ENCODE measurements at places on chromosomes 1 and 21.
A peak's percentile ranks its signal among the peaks of the same experiment; 100 is the strongest.

- DNase-seq, result no peak
These were observed 42.2 kb upstream of the BCAR3 start for GRCh38 chr1:93723733-93724270.

- no peak for DNase-seq
These were observed 94.8 kb downstream of the OMA1 start for GRCh38 chr1:58451560-58452191.

DNA sequence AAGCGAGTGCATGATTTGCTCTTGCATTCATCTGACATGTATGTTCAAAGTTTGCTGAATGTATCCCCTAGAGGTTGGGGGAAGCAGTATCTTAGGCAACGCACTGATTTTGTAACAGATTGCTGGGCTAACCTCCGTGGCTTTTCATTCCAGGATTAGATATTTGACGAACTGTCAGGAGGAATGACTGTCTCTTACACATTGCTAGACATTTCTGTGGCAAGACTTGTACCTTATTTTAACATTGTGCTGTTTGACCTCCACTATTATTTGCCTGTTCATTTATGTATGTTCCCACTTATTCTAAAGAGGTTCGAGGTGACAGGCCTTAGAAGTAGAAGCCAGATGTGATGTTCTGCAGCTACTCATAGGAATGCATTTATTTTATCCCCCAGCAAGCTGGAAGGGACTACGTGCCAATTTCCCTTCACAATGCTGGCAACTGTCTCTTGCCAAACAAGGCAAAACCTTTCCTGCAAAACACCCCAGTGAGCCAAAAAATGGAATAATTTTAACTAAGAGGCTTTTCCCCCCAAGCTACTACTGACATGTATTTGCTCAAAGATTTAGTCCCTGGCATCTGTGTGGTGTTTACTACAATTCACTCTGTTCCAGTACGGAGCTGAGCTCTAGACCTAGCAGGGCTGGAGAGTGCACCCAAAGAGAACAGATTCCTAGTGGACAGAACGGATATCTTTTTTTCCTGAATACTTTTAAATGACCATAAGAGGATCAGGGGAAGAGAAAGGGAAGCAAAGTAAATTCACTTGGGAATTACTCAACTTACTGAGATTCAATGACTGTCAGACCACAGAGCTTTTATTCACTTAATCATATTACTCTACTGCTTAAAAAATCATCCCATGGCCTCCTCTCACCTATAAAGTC lies 646.2 kb downstream of the SMYD3 start:
- DNase-seq, result no peak

GRCh38 chr1:92536211-92536979 lies 49.7 kb upstream of the GFI1 start:
- DNase-seq, result no peak

DNA sequence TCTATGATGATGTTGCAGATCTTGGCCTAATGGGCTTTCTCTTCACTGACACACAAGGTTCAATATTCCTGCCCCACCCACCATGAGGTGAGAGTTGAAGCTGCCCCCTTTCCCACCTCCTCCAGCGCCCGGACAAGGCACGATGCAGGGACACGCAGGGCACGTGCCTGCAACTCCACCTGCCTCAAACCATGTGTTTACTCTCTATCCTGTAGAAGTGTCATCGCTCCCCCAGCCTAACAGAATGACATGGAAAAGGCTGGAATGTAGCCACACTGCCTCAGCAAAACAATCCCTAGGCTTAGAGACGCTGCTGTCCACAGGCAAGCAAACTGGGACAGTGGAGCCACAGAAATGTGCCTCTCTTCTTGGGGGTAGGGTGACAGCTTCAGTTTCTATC lies 92.9 kb upstream of the SOD1 start:
- DNase-seq, result no peak

GRCh38 chr1:107110326-107110725 lies 30.5 kb upstream of the NTNG1 start:
- no peak for DNase-seq

GRCh38 chr1:92447033-92447681 lies 39.6 kb downstream of the GFI1 start:
- DNase-seq, result no peak

DNA sequence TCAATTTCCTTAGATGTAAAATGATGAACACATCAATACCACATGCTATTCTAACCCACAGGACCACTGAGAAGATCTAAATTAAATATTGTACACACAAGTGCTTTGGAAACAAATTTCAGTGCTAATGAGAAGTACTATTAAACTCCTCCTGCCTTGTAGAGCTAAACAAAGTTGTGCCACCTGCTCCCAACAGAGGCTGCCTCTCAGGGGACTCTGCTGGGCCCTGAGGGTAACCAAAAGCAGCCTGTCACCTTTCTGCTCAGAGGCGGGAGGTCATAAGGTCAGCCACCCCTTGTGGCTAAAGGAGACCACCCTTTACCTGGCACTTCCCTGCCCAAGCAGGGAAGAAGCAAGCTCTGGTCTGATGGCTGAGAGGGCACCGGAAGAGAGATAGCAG lies 6.3 kb downstream of the SLC9A1 start:
- no peak for DNase-seq

- no peak for DNase-seq
These were observed 183.1 kb downstream of the LMX1A start for GRCh38 chr1:165173409-165173808.

DNA sequence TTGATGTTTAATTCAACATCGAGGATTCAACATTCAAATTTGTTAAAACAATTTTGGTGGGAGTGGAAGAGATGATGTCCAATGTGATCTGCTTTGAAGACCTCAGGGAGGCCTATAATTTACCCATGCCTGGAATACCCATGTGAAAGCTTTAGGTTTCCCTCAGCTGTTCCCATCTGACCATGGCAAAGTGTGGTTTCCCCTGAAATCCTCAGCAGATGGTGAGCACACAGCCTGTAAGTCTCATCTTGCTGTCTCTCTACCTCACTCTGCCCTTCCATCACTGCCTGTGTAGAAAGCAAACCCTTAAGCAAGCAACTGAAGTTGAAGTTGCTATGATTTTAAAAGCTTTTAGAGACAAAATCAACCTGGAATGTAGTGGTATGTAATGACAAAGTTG lies 80.1 kb upstream of the ATF3 start:
- no peak for DNase-seq

DNA sequence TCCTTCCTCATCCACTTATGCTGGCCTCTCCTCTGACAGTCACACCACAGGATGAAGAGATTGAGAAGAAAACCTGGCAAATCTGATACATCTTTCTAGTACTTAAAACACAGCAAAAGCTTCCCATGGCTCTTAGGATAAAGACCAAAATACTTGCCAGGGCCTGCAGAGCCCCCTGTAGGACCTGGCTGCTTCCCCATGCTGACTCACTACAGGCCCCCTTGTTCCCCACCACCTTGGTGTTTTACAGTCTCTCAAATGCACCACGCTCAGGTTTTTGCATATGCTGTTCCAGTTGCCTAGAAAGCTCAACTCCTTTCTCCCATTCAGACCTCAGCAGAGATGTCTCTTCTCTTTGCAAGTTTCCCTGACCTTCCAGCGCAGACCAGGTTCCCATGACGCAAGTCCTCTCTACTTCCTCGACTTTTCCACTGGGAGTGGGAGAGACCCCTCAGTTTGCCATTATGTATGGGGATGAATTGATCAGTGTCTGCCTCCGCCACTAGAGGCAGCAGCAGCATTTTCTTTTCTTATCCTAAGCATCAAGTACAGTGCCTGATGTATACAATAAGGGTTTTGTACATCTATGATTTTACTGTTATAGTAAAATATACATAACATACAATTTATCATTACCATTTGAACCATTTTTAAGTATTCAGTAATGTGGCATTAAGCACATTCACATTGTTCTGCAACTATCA lies 113.8 kb upstream of the C8B start:
- no peak for DNase-seq

DNA sequence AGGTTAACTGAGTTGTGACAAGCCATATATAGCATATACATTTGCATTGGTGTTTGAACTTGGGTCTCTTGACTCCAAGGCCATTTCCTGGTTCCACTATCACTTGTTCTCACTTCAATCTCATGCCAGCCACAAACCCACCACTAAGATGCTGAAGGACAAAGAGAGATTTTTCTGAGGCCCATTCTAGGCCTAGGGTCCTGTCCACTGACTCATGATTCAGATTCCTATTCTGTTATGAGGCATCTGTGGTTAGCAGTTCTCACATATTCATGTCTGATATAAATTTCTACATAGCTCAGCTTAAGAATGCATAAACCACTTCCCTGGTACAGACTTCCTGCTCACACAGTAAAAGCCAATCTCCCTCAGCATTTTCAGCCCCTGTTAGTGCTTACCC lies 326.1 kb upstream of the BEND5 start:
- DNase-seq, result no peak

DNA sequence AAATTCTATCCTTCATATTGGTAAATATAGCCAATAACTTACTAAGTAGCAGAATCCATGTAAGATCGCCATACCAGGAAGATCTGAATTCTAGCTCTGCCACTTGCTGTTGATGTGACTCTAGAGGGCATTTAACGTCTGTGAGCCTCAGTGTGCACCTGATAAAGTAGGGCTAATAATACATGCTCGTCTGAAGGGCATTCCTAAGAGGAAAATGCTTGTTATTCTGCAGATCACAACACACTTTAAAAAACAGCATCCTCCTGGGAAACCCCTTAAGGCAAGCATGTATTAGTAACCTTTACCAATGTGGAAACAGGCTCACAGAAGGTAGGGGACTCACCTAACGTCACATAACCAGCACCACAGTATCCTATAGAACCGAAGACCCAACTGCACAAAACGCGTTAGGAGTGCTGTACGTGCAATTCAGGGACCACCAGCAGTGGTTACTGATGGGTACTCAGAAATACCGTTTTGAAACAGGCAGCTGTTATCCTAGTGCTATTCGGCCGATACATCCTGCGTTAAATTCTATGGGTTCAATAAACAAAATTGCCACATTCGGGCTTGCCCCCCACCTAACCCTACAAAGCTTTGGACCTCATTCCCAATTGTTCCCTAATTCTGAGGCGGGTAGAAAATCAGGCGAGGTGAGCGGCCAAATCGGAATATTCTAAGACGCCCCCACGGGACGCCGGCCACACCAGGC lies 758 bp downstream of the DEPDC1 start:
- DNase-seq, result no peak

- DNase-seq, result no peak
These were observed 381 bp upstream of the KLHL20 start for GRCh38 chr1:173714441-173714758.

- DNase-seq, result no peak
These were observed 2.9 kb upstream of the GPX7 start for GRCh38 chr1:52599236-52599635.

DNA sequence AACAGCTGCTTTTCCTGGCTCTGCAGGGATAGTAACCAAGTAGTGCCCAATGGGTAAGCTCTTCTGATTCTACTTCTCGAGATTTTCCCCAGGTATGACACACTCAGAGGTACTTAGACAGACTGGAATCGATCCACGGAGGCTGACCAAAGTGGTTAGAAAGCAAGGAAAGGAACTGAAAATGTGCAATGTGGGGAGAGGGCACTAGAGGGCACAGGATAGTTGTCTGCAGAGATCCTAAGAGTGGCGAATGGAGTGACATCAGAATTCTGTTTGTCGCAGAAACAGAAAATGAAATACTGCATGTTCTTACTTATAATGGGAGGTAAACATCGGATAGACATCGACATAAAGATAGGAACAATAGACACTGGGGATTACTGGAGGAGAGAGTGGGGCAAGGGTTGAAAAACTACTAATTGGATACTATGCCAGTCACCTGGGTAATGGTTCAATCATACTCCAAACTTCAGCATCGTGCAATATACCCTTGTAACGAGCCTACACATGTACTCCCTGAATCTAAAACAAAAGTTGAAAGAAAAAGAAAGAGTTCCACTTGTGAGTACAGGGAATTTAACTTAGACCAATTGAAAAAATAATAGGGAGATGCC lies 23.3 kb downstream of the CYP2J2 start:
- peak; percentile 10 for DNase-seq

GRCh38 chr1:208030288-208031091 lies 119.6 kb upstream of the CD34 start:
- DNase-seq, result no peak

- no peak for DNase-seq
These were observed 4.5 kb downstream of the ADPRS start for GRCh38 chr1:36093226-36093625.

GRCh38 chr1:165367375-165367993 lies 11.0 kb upstream of the LMX1A start:
- DNase-seq, result peak; percentile 87

GRCh38 chr1:217494767-217495166 lies 136.1 kb downstream of the GPATCH2 start:
- DNase-seq, result no peak

GRCh38 chr1:212355230-212355969 lies 59.3 kb downstream of the PACC1 start:
- no peak for DNase-seq

DNA sequence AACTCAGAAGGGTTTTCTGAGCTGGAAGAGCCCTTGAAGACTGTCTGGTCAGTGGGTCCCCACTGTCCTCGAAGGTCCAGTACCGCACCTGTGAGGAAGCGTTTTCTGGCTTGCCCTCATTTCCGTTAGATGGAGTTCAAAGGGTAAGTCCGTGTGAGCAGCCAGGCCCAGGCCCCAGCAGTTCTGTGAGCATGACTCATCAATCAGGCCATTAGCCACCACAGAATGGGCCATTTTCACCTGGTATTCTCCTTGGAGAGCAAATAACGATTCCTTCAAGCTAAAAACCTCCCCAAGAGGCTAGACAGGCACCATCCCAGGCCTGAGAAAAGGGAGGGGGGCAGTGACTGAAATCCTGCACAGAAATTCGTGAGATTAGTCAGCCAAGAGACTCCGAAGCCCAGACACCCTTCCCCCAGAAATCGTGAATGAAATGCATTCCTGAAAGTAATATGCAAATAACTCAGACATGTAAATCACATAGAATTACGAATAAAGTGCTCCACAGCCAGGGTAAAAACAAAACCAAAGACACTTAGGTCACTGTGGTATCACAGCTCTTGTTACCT lies 66.0 kb downstream of the BCAR3 start:
- peak; percentile 62 for DNase-seq

- peak; percentile 38 for DNase-seq
These were observed 7.0 kb upstream of the TFF1 start for GRCh38 chr21:42373196-42373907.

DNA sequence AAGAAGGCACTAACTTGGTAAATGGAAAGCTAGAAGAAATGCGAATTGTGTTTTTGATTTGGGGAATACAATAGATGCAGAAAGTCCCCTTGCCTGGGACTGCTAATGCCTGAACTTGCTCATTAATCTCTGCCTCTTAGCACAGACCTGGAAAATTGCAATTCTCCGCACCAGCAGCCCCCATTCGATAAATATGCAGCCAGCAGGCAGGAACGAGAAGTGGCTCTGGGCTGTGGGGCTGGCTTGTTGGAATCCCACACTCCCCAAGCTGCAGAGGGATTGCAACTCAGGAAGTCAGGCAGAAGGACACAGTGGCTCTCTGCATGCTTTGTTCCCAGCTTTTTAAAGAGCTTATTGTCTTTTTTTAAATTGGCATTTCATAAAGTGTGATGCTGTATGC lies 51.3 kb downstream of the PCP4 start:
- no peak for DNase-seq

GRCh38 chr1:43978264-43978550 lies 803 bp upstream of the B4GALT2 start:
- no peak for DNase-seq
